ENCODE measurements at places on chromosomes 5 and 9.

DNA sequence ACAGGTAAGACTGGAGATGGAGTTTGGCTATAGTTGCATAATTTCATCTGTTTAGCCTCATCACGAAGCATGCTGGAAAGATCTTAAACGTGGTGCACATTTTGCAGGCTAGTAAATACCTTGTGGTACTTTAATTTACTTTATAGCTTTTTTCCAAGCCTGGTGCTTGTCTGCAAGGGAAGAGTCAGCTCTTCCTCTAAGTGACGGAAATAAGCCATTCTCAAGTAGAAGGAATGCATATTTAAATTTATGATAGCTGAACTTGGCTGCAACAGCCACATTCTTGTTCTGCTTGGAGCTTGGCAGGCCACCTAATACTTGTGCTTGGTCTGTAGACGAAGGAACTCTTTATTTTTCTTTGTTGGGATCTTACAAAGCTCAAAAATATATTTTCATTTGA, 188.0 kb upstream of the PIK3R1 start:
- peak; percentile 74 for DNase-seq

DNA sequence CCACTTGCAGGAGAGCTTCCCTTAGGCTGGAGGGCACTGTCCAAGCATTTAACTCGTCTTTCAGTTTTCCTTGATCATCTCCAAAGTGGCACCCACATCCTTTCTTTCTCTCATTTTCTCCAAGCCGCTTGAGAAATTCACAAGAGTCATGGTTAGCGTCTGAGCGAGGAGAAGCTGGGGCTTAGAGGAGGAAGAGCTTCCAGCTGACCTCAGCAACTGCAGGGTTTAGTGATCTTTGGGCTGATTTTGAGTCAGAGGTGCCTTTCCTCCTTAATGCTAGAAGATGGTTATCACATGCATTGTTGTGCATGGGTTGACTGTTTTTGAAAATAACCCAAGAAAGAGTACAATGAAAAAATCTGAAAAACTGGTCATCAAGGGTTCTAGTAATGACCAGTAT, 134.7 kb downstream of the GADD45G start:
- DNase-seq: no peak

GRCh38 chr9:89077519-89077918, 86.3 kb downstream of the S1PR3 start:
- DNase-seq: no peak

GRCh38 chr5:6886866-6887265, 173.6 kb downstream of the TENT4A start:
- DNase-seq: no peak

- DNase-seq: peak; percentile 39
These were observed 2.2 kb upstream of the ALDH1A1 start for GRCh38 chr9:72955126-72955455.

DNA sequence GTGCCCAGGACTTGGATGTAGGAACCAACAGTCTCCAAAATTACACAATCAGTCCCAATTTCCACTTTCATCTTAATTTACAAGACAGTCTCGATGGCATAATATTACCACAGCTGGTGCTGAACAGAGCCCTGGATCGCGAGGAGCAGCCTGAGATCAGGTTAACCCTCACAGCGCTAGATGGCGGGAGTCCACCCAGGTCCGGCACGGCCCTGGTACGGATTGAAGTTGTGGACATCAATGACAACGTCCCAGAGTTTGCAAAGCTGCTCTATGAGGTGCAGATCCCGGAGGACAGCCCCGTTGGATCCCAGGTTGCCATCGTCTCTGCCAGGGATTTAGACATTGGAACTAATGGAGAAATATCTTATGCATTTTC, 837 bp downstream of the PCDHB2 start:
- DNase-seq: no peak

GRCh38 chr5:168109441-168109840, 182.0 kb upstream of the WWC1 start:
- no peak for DNase-seq

- DNase-seq: no peak
These were observed 64.4 kb upstream of the PCAT7 start for GRCh38 chr9:94490465-94490864.

GRCh38 chr9:125521462-125522327, 185.3 kb downstream of the MAPKAP1 start:
- DNase-seq: peak; percentile 90

- DNase-seq: no peak
These were observed 77.2 kb upstream of the TARS1 start for GRCh38 chr5:33363537-33363936.

- DNase-seq: no peak
These were observed 59.6 kb upstream of the GRAMD2B start for GRCh38 chr5:126363658-126364057.

- DNase-seq: no peak
These were observed 11.0 kb upstream of the IRX4 start for GRCh38 chr5:1893754-1894153.

DNA sequence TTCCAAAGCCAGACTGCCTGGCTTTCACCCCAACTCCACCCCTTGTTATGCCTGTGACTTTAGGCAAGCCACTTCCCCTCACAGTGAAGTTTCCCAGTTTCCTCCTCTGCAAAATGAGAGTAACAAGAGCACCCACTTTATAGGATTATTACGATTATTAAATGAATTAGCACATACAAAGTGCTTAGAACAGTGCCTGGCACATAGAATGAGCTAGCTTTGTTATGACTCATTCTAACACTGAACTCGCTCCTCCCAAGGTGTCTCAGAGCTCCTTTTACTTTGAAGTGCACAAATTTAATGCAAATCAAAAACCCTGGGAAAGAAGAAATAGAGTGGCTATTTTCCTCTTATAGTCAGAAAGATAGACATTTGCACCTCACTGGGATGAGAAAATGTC, 34.3 kb downstream of the DNAH5 start:
- DNase-seq: no peak

GRCh38 chr5:96338624-96339415, 94.2 kb downstream of the PCSK1 start:
- DNase-seq: peak; percentile 67
